Stimulated activated naive B cell treated with anti-CD40 and anti-IgM and Interleukin-4, amounts not matched to agents 10 μg/mL and 1 μg/mL and 100 μg/mL, for 72 hours (primary cell): ENCODE measurements at places on chromosomes 2 and 18.

DNA sequence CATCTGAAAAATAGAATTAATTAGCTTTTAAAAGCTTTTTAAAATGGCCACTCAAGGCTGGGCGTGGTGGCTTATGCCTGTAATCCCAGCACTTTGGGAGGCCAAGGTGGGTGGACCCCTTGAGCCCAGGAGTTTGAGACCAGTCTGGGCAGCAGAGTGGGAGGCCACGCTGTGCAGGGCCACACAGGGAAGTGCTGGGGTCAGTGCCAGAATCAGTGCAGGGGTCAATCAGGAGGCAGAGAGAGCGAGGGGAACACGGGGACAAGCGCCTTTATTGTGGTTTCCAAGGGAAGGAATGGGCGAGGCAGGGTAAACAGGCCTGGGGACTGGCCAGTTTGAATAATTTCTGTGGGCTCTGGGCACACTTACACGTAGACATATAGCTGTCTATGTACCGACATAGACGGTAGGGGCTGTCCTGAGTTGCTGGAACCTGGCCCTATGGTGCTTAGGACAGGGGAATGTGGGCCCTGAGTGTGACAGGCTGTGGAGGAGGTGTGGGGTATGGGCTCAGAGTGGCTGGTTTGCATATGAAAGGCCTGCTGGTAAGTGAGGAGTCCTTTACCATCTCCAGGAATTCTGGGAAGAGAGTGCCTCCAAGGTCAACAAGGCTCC, 42.9 kb downstream of the DYSF start:
- no peak for DNase-seq

GRCh38 chr18:2172881-2173280, 398.4 kb downstream of the METTL4 start:
- no peak for DNase-seq

DNA sequence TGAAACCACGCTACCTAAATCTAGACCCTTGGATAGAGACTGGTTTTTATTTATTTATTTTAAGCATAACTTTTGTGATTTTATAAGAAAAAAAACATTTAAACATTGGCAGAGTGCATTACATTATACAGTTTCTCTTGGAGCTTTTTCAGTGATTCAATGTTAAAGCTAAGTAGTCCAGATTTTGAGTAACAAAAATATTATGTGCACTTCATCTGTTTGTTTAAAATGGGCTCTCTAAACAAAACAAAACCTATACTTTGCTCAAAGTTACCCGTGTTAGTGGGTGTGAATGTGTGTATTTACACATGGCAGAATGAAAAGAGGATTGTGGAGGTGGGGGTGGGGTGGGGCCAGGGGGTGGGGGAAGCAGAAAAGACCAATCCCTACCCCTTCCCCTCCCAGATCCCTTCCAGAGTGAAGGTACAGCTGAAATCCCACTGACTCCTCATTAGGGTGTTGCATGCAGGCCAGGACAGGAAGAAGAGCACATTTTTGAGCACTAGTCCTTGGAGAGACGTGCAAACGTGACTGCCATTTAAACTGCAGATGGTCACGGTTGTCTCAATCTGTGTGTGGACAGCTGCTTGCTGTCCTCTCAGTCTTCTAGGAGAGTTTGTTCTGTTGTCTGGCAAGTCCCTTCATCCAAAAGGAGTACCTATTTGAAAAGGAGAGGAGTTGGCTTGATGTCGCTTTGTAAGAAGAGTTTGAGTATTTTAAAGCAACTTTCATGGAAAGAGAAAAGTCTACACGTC, 303.0 kb downstream of the ICOS start:
- DNase-seq: no peak

DNA sequence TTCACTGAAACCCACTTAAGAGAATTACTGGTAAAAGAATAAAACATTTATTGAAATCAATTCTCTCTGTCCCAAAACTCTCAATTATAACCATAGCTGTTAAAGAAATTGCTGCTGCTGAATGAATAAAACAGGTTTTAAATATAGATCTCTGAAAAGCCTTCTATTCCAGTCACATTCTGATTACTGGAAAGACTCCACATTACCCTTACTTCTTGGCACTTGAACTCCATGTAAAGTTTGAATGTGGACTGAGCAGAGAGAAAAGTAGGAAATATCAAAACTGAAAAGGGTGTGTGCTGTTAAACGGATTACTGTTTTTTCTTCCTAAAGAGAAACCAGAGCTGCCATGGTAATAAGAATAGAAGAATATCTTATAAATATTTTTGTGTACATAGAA, 655.3 kb upstream of the SETBP1 start:
- DNase-seq: no peak

DNA sequence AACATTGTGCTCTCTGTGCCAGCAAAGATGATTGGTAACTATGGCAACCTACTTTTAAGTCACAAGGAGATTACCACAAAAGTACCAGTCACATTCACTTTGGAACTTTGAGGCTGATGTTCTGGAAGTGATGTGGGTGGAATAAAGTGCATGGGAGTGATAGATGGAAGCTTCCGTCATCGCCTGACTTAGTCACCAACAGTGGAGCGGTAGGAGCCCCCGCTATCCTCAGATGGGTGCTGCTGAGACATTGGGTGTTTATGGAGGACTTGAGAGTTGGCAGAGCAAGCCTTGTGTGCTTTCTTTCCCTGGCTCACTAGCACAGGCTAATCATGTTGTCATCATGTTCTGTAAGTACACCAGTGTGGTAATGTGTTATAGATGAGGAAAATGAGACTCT, 4.6 kb downstream of the PPP1R7 start:
- no peak for DNase-seq

GRCh38 chr2:130729322-130730299, 741 bp downstream of the GPR148 start:
- no peak for DNase-seq

- DNase-seq: no peak
These were observed 50.7 kb downstream of the SLC14A2 start for GRCh38 chr18:45666006-45666405.

GRCh38 chr2:102061962-102062795, 70.4 kb downstream of the IL1R2 start:
- no peak for DNase-seq

DNA sequence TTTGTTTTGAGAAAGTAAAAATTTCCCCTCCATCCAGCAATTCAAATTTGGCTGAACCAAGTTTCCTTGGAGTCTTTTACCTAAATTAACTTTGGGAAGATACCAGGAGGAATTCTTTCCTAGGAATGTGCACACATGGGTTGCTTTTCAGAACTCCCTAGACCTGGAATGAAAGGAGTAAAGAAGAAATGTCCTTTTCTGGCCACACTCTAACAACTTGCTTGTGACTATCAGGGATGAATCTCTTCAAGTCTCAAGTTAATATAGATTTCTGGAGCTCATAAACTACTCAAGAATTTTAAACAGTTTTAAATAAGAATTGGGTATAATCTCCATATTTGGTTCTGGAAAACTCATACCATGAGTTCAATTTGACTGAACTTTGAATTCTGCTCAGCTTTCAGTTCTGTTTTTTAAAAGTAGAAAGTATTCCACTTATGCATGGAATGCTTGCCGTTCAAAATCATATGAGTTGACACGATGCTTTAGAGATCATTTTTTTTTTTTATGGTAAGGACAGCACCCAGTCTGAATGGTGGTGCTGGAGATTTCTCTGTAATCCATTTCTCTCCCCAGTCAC, 7.7 kb downstream of the RASGRP3 start:
- no peak for DNase-seq

GRCh38 chr18:44954257-44954656, 273.6 kb downstream of the SETBP1 start:
- DNase-seq: no peak

DNA sequence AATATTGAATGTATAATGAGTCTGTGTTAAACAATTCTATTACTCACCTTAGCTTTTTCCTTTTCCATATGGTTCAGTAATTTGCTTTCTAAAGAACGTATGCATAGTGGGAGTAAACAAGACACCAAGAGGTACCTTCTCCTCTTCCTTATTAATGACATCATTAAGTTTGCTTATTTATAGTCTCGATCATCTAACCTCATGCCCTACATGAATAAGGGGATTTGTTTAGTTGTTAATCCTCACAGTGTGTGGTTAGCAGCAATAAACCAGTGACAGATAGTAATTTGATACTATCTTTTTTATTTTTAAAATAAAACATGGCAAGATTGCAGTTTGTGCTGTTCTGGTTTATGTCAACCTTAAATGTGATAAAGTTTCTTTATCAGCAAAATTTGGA, 69.7 kb downstream of the COBLL1 start:
- no peak for DNase-seq

DNA sequence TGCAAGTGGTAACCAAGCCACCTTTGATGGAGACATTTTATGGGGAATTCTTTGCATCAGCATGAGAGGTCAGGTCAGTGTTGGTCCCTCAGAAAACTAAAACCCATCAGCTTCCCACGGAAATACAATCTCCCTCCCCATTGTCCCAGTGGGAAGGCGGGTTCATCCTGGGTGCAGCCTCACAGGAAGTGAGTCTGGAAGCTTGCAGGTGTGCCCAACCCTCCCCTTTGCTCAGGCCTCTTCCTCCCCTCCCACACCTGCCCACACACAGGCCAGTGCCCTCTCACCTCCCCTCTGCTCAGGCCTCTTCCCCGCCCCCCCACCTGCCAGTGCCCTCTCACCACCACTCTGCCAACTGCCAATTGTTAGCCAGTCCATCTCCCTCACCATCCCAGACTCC, 166.8 kb upstream of the RAB6C start:
- DNase-seq: no peak

DNA sequence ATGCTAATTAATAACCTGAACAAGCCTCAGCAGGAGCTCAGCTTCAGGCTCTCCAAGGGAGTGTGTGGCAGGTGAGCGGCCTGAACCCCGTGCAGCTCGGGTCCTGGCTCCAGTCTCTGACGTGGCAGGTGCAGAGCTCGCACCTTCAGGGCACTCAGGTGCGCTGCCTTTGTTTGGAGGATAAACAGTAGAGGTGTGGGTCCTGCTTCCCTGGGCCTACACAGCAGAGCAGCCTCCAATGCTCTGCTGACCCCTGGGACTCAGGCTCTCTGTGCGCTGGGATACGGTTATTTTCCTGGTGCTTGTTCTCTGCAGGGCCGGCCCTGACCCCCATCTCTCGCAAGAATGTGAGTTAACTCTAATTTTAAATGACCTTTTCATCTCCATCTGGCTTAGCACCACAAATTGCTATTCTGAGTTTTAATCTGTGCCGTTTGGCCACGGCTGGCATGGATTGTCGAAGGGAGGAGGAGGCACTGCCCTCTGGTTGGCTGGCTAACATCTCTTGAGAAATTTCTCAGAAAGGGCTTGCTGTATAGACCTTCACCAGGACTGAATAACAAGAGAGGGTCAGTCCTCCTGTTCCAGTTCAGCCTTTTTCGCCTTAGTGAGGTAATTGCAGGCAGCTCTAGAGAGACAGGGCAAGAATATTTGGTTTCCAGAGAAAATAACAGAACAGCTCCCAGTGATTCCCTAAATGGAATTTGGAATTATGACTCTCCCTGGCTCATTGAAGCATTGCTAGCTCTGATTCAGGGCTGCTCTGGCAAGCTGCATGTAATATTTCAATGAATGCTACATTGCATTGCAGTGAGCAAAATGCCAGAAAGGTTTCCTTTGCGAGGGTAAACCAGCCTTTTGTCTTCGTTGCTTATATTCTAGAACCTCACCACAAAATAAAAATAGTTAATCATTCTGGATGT, 161.8 kb downstream of the DCDC2C start:
- DNase-seq: no peak

GRCh38 chr2:31297751-31298150, 63.8 kb downstream of the EHD3 start:
- DNase-seq: peak; percentile 21

- no peak for DNase-seq
These were observed 147.9 kb downstream of the MGAT5 start for GRCh38 chr2:134401789-134402188.

DNA sequence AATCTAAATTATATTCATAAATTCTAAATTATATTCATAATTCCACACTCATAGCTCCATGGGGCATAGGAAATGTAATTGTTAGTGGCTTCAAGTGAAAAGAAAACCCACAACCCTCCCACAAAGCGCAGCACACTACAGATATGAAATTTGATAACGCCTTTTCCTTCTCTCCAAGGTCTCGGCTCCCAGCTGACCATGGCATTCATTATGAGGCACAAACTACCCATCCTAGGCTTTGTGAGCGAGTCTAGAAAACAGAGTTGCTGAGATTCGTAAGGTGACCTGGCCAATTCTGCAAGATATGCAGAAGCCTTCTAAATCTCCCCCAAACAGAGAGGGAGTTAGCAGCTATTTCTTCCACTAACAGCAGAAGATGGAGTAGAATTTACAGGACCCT, 5.4 kb downstream of the NPPC start:
- no peak for DNase-seq

GRCh38 chr2:193371200-193371599, 1176.5 kb upstream of the TMEFF2 start:
- DNase-seq: no peak

DNA sequence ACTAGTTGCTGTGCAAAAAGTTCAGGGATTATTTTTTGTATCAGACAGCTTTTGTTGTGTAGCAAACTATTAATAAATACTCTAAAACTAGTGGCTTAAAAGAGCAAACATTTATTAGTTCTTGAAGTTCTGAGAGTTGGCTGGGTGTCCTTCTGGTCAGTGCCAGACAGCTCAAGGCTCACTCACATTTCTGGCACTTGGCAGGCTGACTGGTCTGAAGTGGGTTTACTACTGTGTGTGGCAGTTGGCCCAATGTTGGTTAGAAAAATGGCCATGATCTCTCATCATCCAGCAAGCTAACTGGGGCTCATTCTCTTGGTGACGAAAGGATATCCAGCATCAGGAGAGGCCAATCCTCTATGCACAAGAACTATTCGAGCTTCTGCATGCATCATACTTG, 71.4 kb upstream of the ZNF385B start:
- DNase-seq: no peak

- DNase-seq: no peak
These were observed 243.6 kb downstream of the NEDD4L start for GRCh38 chr18:58287353-58288274.

DNA sequence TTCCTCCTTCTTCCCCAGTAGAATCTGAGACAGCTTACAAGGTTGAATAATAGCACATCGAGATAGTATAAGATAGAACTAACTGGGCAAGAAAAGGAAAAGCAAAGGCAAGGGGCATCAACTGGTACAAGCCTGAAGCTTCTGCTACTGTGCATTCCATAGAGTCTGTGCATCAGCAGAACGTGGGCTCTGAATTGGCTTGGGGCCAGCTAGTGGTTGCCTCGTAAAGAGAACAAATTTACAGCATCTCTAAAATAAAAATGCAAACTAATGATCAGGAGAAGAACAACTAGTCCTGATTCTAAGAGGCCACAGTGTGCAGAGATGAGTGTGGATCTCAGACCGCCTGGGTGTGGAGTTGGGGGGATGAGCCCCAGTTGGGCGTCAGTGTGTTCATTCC, 36.6 kb downstream of the UPP2 start:
- no peak for DNase-seq

GRCh38 chr2:134436706-134437105, 182.8 kb downstream of the MGAT5 start:
- no peak for DNase-seq

DNA sequence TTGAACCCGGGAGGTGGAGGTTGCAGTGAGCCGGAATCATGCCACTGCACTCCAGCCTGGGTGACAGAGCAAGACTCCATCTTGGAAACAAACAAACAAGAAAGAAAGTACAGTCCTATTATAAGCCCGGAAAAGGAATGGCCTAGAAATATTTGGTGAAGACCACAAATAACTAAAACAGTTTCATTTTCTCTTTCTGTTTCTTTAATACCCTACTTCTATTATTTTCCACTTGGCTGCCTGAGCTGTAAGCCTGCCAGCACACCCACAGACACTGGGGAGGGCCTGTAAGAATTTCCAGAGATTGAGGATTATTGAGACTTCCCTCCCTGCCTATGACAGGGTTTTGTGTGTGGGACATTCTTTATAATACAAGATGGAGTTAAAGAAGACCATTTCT, 188.0 kb upstream of the DCC start:
- DNase-seq: no peak

- DNase-seq: no peak
These were observed 568.1 kb downstream of the KCNJ3 start for GRCh38 chr2:155266583-155266982.
